Activated T-helper 1 cell treated with Interleukin-2 at 50 U/mL for 16 hours (primary cell): ENCODE measurements at places on chromosomes 12 and 14.

- DNase-seq, result no peak
These were observed 10.5 kb downstream of the LARP4 start for GRCh38 chr12:50411051-50411660.

DNA sequence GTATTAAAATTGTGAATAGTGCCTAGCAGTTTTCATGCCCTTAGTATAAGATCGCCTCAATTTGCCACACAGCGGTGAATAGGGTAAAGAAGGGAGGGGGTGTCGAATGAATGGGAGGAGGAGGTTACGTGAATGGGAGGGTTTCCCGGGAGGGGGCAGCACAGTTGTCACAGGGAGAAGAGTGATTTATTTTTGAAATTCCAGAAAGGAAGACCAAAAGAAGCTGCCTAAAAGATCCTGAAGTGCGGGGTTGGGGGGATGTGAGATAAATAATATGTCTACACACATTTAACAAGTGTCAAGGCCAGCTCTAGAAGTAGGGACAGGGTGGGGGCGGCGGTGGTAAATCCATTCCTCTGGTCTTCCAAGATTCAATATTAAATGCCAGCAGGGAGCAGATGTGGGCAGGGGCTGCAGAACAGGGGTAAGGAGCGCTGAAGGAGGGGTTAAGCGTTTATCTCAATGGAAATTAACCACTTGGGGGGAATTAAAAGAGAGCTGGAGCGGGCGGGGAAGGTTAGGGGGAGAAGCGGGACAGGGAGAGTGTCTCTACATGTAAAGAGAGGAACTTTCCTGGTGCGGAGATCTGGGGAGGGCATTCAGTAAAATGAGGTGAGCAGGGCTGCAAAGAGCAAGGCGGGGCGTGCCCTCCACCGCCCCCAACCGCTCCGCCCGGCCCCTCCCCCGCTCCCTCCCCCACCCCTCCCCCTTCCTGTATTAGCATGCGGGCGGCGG is 867 bp downstream of the C12orf42 start:
- DNase-seq, result no peak

- DNase-seq, result no peak
These were observed 158.4 kb upstream of the PLXNC1 start for GRCh38 chr12:93989949-93990348.

- no peak for DNase-seq
These were observed 12.7 kb upstream of the TBX3 start for GRCh38 chr12:114696443-114697242.

DNA sequence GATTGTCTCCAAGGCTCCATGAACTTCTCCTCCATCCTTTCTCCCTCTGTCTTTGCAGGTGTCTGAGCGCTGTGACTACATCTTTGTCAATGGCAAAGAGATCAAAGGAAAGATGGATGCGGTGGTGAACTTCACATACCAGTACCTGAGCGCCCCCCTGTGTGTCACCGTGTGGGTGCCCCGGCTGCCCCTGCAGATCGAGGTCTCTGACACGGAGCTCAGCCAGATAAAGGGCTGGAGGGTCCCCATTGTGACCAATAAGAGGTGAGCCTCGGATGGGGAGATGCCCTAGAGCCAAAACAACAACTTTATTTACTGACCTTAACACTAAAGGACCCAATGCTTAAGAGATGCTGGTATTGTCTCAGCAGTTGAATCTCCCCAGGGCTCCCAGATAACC is 130.0 kb downstream of the SLC15A4 start:
- DNase-seq, result no peak

DNA sequence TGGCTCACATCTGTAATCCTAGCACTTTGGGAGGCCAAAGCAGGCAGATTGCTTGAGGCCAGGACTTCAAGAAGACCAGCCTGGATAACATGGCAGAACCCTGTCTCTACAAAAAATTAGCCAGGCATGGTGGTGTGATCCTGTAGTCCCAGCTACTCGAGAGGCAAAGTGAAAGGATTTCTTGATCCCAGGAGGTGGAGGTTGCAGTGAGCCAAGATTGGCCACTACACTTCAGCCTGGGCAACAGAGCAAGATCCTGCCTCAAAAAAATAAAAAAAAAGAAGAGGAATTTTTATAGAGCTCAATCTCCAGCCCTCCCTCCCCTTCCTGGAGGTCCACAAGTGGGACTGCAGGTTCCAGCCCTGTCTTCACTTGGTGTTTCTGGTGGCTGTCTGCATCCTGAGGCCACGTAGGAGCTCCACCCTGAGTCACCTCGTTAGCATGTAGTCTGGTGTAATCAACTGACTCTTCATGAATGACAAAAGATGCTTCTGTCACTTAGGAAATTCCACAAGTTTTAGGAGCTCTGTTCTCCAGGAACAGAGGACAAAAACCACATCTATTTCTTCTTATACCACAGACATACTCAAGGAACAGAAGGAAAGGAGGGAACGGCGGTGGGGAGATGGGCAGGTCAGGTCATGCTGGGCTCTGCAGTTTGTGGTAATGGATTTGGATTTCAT is 16.2 kb downstream of the CCDC62 start:
- DNase-seq, result no peak

GRCh38 chr14:30162066-30162465 is 234.4 kb upstream of the PRKD1 start:
- DNase-seq, result no peak
